HTR-8/SVneo (cell line): ENCODE measurements at places on chromosomes 1 and 21.

DNA sequence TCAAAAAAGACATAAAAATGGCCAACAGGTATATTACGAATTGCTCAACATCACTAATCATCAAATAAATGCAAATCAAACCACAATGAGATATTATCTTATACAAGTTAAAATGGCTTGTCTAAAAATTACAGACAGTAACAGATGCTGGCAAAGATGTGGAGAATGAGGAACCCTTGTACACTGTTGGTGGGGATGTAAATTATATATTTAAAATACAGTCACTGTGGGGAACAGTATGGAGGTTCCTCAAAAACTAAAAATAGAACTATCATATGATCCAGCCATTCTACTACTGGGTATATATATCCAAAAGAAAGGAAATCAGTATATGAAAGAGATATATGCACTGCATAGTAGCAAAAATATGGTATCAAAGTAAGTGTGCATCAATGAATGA, 1037.2 kb upstream of the B3GALT2 start:
- DNase-seq: no peak

GRCh38 chr1:70039485-70039884, 165.9 kb downstream of the LRRC40 start:
- no peak for DNase-seq

GRCh38 chr1:171212607-171213351, 27.7 kb downstream of the FMO2 start:
- no peak for DNase-seq

DNA sequence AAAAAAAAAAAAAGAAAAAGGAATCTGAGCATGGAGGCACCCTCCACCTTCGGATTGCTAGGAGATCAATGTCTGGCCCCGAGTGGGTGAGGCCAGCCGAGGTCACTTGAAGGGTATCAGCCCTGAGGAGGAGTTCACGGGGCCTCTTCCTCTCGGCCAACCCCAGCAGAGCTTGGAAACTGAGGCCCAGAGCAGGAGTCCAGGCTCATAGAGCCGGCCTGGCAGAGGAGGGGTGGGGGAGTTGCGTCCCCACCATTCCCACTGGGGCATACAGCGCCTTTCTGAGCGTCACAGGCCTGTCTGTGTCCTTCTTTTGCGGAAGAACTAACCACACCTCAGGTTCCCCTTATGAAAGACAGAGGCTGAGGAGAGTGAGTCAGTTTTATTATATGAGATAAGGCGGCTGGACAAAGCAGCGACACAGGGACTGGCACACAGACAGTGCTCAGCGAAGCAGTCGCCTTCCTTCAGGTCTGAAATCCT, 17.1 kb upstream of the EPHA2 start:
- no peak for DNase-seq

DNA sequence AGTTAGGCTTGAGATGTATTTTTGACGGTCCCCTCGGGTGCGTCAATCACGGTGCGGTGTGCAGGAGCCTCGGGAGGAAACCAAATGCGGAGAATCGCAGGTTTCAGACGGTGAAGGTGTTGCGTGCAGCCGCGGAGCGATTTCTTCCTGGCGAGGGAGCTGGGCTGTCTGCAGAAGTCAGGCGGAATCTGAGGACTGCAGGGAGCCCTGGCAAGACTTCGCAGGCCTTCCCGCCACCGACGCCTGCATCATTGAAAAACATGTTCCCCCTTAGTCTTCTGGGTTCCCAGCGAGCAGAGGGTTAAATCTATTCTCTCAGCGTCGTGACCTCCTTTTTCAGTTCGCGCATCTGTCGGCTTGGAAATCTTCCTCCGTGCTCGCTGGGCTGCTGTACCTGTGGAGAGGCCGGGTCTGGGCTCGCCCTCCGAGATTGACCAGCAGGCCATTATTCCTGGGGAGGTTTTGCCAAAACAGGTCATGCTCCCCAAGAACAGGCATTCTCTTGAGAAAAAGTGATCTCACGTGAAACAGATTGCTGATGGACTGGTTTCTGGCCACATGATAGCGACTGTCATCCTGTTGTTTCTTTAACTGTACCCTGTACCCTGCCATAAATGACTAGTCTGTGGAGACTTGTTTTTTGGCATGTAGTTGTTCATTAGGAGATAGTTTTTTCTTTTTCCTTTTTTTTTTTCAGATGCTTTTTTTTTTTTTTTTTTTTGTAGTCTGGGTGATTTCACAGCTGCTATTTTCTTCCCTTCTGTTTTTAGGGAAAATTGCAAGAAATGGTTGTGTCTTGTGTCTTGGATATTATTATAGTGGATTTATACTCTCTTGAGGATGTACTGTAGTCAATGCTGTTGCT, 894 bp downstream of the EPB41 start:
- DNase-seq: peak; percentile 35

DNA sequence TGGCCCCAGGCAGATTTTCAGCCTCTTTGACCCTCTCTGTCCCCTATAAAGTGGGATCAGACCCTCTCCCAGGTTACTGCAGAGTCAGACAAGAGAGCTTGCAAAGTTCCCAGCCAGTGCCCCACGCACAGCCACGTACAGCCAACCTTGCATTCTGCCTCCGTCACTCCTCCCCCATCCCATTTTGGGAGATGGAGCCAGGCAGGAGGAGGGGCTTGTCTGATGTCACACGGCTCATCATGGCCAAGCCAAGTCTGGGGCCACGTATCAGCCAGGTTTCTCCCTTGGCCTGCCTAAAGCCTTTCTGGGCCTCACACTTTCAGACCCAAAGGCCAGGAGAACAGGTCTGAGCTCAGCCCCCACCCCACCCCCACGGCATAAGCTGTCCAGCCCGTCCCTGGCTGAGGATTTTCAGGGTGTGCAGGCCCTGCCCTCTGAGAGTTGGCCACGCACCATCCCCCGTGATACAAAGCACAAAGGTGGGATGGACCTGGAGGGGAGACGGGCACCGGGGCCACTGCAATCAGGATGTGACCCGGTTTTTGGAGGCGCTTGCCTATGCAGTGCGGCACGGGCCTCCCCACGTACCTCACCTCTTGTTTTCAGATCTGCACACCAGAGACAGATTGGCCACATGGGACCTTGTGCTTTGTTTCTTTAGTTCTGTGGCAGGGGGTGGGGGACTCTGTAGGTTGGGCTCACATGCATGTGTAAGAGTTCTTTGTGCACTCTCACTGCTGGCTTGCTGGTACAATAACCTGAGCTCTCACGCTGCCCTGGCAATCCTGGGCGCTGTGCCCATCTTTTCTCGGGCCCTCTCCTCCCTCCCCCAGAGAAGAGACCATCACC, 47.6 kb downstream of the TRIM11 start:
- DNase-seq: no peak

DNA sequence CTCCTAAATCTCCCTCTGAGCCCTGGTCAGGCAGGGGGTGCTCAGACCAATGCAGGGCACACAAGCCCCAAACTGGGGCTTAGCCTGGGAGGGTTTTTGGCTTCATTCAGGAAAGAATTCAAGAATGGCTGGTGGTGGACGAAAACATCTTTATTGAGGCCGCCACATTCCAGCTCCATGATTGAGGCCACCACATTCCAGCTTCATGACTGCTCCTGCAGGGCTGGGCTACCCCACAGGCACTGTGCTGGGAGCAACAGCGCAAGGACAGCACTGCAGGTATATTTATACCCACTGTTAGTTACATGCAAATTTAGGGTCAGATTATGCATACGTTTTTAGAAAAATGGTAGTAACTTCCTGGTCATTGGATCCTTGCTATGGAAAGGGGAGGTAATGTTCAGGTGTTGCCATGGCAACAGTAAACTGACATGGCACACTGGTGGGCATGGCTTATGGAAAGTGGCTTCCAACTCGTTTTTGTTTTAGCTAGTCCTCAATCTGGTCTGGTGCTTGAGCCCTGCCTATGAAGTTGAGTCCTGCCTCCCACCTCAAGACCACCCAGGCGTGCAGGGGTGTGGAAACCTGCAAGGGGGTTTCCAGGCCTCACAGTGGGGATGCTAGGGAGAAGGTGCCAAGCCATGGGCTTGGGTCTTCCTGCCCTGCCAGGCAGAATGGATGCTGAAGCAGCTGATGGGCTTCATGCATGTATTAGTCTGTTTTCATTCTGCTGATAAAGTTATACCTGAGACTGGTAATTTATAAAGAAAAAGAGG, 348.7 kb upstream of the AJAP1 start:
- no peak for DNase-seq

GRCh38 chr1:201511941-201512539, 5.1 kb upstream of the CSRP1 start:
- no peak for DNase-seq

DNA sequence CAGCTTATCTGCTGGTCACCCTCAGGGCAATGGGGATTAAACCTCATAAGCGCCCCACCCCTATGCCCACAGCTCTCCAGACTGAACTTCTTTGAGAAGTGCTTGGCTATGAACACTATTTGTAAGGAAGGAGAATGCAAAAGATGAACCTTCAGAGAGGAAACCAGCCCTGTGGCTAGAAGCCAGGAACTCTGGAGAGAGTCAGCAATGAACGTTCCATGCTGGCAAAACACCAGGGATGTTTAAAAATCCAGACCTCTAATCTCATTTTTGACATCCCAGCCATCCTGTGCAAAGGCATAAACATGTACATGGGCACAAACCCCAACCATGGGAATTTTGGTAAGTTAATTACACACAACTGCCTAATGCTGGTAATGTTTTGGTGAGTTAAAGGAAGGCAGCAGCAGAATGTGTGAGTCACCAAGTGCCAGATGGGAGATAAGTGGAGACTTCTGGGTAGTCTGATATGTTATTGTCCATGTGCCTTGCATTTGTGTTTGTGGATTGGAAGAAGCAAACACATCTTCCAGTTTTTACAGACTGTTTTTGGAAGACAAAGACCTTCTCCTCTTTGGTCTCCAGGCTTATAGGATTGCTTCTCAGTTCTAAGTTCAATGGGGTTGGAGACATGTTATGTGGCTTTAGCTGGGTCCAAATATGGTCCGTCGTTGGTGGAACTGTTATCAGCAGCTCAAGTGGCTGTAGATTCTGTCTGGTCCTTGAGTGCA, 174.1 kb upstream of the ETV3 start:
- no peak for DNase-seq

DNA sequence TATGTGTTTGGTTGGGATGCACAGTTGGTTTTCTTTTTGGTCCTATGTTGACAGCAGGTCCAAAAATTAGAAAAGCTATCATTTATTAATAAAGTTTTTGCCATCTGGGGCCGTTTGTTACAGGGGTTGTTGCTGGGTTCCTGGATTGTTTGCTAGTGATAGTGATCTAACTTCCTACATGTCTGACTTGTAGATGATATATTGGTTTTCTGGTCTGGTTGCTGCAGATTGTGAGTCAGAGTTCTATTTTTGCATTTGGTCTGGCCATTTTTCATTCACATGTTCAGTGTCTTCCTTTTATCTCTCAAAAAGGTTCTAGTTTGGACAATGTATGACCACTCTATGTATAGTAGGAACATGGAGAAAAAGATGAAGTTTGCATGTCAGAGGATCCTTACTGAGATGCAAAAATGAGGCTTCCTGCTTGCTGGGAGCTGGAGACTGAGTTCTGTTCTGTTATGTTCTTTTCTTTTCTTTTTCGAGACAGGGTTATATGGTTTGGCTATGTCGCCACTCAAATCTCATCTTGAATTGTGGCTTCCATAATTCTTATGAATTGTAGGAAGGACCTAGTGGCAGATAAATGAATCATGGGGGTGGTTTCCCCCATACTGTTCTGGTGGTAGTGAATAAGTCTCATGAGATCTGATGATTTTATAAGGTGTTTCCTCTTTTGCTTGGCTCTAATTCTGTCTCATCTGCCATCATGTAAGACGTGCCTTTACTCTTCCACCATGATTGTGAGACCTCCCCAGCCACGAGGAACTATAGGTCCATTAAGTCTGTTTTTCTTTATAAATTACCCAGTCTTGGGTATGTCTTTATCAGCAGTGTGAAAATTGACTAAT, 4.2 kb upstream of the NVL start:
- DNase-seq: no peak

DNA sequence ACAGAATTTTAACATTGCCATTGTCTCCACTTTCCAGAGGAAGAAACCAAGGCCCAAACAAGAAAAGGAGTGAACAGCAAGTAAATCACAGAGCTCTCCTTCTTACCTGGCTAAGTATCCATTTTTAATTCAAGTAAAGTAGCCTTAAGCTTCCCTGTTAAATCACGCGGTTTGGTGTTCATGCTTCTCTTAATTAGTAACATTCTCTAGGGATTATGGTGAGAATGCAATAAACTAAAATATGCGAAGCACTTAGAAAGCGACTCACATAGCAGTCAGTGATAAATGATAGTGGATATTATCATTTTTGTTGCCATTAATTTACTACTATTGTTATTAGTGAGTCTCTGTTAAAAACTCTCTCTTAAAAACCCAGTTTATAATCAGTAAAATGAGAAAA, 630.5 kb upstream of the TMPRSS15 start:
- DNase-seq: no peak

GRCh38 chr1:147072482-147073432, 99.5 kb downstream of the PRKAB2 start:
- DNase-seq: no peak

- no peak for DNase-seq
These were observed 56.5 kb upstream of the SSBP3 start for GRCh38 chr1:54462597-54463258.

DNA sequence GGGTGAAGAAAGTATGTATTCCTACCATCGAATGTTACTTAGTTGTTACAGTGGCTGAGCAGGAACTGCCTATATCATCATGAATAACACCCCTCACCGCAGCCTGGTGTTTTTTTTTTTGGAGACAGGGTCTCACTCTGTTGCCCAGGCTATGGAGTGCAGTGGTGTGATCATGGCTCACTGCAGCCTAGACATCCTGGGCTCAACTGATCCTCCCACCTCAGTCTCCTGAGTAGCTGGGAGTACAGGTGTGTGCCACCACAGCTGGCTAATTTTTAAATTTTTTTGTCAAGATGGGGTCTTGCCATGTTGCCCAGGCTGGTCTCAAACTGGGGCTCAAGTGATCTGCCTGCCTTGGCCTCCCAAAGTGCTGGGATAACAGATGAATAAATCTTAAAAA, 7.3 kb downstream of the PATJ start:
- DNase-seq: no peak

GRCh38 chr1:3787745-3788605, 8.3 kb downstream of the LRRC47 start:
- DNase-seq: no peak

DNA sequence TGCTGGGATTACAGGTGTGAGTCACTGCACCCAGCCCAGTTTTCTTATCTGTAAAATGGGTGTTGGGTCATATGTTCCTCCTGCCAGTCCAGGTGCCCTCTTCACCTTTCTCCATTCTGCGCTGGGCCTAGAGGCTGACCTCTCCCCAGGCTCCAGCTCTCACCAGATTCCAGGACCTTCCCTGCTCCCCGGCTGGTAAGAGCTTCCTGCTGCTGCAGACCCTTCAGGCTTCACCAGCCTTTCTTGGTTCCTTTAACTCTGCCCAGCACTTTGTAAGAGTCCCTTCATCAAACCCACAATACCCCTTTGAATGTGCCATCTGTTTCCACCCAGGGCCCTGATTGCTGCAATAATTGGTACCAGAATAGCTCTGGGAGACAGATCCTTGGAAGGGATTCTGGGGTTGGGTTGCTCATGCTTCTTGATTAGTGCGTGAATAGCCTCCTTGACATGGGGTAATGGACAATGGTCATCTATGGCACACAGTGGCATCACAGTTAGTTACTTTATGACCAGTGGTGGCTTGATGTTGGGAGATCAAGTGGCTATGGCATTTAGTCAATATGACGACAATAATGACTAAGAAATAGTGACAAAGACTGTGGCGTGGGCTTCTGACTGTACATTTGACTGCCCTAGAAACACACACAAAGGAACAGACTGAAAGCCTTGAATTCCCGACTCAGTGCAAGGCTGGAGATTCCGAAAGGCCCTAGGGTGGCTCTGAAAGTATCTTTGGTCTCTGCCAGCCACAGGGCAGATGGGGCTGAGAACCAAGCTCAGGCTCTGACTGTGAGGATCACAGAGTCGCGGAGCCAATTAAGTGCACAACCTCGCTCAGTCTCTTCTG, 67.3 kb downstream of the SLC9A1 start:
- DNase-seq: no peak

- no peak for DNase-seq
These were observed 24.8 kb downstream of the FAM78B start for GRCh38 chr1:166141969-166142368.
